Activated CD8-positive, alpha-beta memory T cell treated with anti-CD3 and anti-CD28 coated beads, Interleukin-2, amount 10 ng/mL, durations not matched to agents 7 days and 5 days (primary cell): ENCODE measurements at places on chromosomes 16 and 17. TPM values are rescaled to one million over a fixed set of nuclear protein-coding genes. Genes with fewer than 3 reads are reported as not detected.
A peak's percentile ranks its signal among the peaks of the same experiment; 100 is the strongest.

The SLC38A8 gene
- total RNA-seq: not detected

DNA sequence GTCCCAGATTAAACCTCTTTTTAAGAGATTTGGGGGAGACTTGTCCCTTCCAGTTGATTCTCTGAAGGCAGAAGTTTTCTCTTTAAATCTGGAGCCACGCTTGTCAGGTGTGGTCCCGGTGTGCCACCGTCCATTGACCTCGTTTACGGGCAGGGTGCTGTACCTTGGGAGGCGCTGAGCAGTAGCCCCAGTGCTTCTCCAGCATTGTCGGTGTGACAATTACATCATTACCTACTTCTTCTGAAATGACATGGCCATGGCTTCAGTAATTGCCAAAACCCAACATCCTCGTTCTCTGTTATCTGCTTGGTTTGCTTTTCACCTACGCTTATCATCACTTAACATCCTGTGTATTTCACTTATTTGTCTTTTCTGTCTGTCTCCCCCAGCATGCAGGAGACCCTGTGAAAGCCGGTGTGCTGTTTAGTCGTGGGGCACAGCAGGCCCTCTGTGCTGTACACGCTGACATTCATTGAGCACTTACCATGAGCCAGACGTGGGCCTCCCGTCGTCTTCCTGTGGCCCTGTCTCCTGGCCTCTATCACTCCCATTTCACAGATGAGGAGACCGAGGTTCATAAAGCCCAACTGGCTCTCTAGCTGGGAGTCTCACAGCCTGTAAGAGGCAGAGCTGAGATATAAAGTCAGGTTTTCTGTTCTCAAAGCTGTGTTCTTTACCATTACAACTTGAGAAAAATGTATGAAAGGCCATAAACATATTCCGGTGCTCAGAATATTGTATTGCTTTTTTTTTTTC lies 143.9 kb downstream of the CMIP start:
- DNase-seq: no peak
- peak overlapping the region; percentile 14 for H3K27ac ChIP-seq
- no peak overlapping the region for H3K4me3 ChIP-seq
- no peaks in the 10 kb centered on the region for H3K27me3 ChIP-seq
- H3K36me3 ChIP-seq: peaks cover 5% of the 10 kb centered on the region
- H3K4me1 ChIP-seq: peaks cover 20% of the 10 kb centered on the region

The FBXL16 gene
- 7.5 TPM for total RNA-seq

DNA sequence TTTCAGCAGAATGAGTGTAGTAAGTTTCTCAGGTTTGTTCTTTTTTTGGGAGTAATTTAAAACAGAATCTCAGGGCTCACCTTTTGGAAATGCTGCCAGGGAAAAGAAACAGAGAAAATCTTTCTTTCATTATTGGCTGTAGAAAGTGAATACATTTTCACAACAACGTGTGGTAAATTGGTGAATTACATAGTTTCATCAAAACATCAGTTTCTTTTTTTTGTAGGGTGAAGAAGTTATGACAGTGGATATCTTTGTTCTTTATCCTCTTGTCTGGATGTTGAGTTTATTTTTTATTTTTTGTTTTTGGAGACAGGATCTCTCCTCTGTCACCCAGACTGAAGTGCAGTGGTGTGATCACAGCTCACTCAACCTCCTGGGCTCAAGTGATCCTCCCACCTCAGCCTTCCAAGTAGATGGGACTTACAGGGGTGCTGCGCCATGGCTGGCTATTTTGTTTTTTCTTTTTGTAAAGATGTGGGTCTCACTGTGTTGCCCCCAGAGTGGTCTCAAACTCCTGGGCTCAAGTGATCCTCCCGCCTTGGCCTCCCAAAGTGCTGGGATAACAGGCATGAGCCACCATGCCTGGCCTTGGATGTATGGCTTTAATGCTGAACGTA lies 2.4 kb downstream of the ZNF267 start:
- H3K27ac ChIP-seq: peak overlapping the region; percentile 93
- no peaks in the 10 kb centered on the region for H3K27me3 ChIP-seq
- H3K4me1 ChIP-seq: peaks cover 82% of the 10 kb centered on the region
- no peak for DNase-seq
- H3K36me3 ChIP-seq: peaks cover 75% of the 10 kb centered on the region

GRCh38 chr16:50266337-50267091 lies at the start of gene ADCY7:
Gene ADCY7, plus strand, starts transcription at chr16:50266551. Its CDS starts 21,629 bp downstream, at chr16:50288180.
- H3K4me1 ChIP-seq: peaks cover 80% of the 10 kb centered on the region
- H3K27me3 ChIP-seq: no peaks in the 10 kb centered on the region
- H3K27ac ChIP-seq: peak within 1 kb of the TSS; percentile 99
- peak; percentile 93 for DNase-seq
- peaks cover 18% of the 10 kb centered on the region for H3K36me3 ChIP-seq

The KRT33B gene
- total RNA-seq: not detected

- peaks cover 3% of the 10 kb centered on the region for H3K4me1 ChIP-seq
- H3K27me3 ChIP-seq: peaks cover 4% of the 10 kb centered on the region
- H3K36me3 ChIP-seq: no peaks in the 10 kb centered on the region
- no peak within 1 kb of the TSS for H3K27ac ChIP-seq
- no peak for DNase-seq
These were observed at the start of gene ASPA for GRCh38 chr17:3475812-3476610. Gene ASPA, plus strand, starts transcription at chr17:3475997. Its CDS starts 163 bp downstream, at chr17:3476160.
